Amniotic epithelial cell (primary cell): ENCODE measurements at places on chromosomes 7 and 10.

DNA sequence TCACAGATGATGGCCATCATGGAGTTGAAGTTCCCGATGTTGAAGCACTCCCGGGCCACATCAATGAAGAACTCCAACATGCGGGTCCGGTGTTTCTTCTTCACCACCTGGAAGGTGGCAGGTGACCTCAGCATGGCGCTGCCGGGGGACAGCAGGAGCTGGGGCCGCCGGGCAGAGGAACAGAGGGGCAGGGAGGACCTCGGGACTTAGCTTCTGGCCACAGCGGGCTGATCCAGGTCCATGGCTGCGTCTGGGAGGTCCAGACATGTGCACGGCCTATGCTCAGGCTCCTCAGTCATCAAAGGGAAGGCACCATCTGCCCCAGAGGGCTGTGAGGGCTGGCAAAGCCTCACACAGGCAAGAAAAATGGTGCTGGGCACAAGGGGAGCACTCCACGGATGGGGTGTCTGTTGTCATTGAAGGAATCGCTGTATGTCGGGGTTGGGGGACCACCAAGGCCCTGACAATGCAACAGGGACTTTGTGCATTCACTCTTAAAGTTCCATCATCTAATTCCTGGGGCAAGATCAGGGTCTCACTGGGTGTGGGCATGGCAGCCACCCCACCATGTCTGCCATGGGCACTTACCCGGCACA is 60.9 kb downstream of the CSGALNACT2 start:
- DNase-seq: no peak

- peak; percentile 79 for DNase-seq
Measured at GRCh38 chr10:77391605-77392235, 245.9 kb downstream of the KCNMA1 start.

DNA sequence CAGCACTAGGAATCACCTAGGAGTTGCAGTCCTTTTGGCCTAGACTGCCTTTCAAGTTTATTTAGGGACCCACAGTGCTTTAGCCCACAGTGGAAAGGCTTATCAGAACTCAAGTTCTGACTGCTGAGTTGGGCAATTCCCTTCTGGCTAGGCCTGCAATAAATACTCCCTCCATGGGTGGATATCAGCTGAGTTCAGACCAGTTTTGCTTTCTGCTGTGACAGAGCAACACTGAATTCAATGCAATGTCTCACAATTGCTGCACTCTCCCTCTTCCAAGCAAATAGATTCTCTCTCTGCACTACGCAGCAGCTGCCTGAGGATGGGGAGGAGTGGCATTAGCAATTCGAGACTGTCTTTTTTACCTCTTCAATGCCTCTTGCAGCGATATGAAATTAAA is 1153.3 kb downstream of the SORCS1 start:
- peak; percentile 75 for DNase-seq

GRCh38 chr10:91550021-91550420 is 82.8 kb downstream of the PPP1R3C start:
- DNase-seq: no peak

DNA sequence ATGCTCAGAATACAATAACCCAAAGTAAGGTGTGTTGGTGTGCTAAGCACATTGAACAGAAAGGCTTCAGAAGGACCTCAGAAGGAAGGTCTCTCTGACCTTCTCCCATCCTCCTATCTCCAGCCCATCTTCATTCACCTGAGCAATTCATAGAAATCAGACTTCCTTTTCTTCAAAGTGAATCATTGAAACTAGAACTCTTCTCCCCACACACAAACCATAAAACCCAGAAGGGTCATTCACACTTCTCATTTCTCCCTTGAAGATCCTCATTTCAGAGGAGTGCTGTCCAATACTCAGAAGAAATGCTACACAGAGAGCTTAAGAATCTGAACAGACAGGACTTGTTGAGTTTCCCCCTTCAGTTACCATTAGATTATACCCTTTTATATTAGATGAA is 89.5 kb downstream of the VWDE start:
- no peak for DNase-seq

DNA sequence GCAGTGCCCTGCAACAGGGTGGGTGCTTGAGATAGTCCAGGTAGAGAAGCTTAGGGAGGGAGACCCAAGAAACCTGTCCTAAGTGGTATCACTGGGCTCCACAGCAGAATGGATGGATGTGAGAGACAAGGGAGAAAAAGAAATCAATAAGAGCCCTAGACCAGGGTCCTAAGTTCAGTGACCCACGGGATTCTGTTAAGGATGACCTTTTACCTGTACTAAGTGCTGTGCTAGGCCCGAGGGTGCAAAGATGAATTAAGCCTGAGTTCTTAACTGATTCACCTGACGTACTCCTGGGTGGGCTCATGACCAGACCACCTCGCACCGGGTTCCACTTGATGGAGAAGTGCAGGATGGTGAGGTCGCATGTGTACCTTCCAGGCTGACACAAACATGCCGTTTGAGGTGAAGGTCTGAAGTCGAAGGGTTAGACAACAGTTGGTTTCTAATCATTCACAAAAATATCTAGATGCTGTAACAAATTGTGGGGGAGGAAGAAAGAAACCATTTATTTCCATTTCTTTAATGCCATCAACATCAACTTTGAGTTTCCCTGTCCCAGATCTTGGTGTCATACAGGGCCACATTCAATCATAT is 166.5 kb downstream of the HERPUD2 start:
- DNase-seq: no peak

GRCh38 chr7:26195867-26196657 is 4.5 kb downstream of the HNRNPA2B1 start:
- DNase-seq: no peak

DNA sequence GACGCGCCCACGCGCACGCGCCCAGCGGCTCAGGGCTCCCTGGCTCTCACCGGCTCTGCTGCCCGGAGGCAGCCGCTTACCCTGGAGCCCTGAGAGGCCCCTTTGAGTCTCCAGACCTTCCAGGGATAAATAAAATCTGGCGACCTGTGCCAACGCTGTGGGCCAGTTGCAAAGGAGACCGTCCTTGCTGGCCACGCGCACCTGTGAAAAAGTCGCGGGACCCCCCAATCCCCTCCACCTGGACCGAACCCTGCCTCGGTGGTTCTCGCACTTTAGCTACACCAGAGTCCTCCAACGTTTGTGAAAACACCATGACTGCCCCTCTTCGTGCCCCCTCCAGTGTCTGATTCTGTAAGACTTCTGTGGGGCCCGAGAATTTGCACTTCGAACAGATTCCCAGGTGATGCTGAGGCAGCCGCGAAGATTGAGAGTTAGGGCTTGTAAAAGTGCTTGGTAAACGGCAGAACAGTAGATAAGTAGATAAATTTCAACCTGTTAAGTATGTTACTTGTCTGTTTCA is 102.4 kb upstream of the SVIL start:
- no peak for DNase-seq

- DNase-seq: no peak
Measured at GRCh38 chr7:100825215-100825671, 2.1 kb downstream of the EPHB4 start.

- no peak for DNase-seq
Measured at GRCh38 chr7:158284121-158284520, 303.5 kb downstream of the PTPRN2 start.
